Activated T-cell treated with anti-CD3 and anti-CD28 coated beads for 1 hour (primary cell): ENCODE measurements at places on chromosomes 4 and X.

DNA sequence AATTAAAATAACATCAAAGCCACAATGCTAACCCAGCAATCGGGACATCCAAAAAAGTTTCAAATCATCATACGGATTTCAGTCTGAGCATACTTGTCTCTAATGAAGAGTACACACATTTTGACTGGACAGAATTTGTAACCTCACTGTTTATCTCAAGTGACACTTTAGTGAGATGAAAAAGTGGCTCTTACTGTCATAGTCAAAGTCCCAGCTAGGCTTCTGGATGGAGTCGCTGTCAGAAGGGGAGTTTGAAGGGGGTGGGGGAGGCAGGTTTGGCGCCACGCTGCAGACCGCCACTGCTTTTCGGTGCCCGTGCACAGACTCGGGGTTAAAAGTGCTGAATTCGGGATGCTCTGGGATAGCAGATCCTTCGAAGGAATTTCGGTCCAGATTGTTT lies 41.0 kb upstream of the MTNR1A start:
- DNase-seq: no peak

- DNase-seq: no peak
Measured at GRCh38 chrX:40809210-40809609, 73.9 kb upstream of the MED14 start.

DNA sequence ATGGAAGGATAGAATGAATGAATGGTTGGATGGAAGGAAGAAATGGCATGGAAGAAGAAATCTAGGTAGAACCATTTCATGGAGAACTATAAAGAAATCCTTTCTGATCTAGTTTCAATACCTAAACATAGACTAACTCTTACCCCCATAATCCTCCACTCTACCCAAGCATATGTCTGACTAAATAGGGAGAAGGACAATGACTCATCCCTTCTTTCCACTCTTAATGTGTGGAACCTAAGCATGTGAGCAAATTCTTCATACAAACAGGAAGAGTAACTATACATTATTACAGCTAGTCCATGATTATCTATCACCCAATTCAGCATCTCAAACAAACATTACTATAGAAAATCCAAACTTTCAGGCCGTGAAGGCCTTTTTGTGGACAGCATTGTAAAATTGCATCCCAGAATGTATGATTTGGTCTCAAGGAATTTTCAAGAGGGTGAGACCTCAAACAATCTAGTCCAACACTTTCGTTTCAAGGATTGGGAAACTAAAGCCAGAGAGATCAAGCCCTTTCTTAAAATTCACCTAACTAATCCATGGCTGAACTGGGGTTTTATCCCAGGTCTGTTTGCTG lies 11.2 kb downstream of the C1QTNF7 start:
- no peak for DNase-seq

GRCh38 chrX:139113708-139114107 lies 402.2 kb upstream of the FGF13 start:
- no peak for DNase-seq

DNA sequence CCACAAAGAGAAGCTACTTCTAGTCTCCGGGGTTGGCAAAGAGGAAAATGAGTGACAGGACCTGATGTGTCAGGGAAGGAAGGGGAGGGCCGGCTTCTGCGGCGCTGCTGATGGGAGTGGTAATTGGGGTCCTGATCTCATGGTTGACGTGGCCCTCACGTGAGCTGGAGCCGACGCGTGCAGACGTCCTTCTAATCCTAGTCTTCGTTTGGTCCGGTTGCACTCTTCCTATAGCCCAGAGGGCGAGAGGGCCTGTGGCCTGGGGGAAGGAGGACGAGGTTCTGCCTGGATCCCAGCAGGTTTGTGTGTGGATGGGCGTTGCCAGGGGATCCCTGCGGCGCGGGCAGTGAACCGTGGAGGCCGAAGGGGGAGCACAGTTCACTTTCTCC lies at the start of gene ARMCX1:
ARMCX1 (plus strand) TSS at position 186 of the 389 bp plus-strand sequence. CDS start 2,384 bp downstream, outside the sequence.
- DNase-seq: no peak

GRCh38 chr4:143559757-143560147 lies 46.2 kb downstream of the SMARCA5 start:
- no peak for DNase-seq
